ENCODE measurements at places on chromosomes 2 and 18.

GRCh38 chr2:80092474-80092873, 212.1 kb downstream of the LRRTM1 start:
- DNase-seq = no peak

DNA sequence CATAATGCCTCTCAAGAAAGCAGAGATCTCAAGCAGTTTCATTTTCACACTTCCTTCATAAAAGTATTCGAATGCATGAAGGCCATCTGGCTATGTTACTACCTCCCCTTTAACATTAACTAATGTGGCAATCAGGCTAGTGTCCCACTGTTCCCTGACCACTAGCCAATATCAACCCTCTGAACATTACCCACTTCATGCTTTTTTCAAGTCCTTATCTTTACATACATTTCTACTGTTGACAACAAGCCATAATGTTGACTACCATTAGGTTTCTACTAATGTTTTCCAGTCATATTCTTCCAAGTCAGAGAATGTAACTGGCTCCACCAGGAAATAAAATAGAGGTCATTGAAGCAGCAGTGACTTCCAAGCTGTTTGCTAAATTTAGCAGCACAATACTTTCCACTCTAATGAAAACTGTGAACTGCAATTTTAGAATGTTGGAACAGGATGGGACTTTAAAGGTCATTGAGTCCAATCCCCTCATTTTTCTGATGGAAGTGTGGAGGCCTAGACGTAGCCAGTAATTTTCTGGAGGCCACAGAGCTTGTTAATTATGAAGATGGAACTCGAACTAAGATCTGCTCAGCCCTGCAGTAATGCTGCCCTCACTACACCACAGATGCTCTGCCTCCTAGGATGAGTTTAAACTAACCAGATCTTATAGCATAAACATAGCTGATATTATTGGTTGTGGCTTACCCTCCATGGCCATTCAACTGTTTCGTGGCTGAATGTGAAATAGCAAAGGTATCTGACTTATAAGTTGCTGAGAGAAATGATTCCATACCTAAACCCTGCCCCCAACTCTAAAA, 630 bp upstream of the PPP1R1C start:
- DNase-seq = no peak

DNA sequence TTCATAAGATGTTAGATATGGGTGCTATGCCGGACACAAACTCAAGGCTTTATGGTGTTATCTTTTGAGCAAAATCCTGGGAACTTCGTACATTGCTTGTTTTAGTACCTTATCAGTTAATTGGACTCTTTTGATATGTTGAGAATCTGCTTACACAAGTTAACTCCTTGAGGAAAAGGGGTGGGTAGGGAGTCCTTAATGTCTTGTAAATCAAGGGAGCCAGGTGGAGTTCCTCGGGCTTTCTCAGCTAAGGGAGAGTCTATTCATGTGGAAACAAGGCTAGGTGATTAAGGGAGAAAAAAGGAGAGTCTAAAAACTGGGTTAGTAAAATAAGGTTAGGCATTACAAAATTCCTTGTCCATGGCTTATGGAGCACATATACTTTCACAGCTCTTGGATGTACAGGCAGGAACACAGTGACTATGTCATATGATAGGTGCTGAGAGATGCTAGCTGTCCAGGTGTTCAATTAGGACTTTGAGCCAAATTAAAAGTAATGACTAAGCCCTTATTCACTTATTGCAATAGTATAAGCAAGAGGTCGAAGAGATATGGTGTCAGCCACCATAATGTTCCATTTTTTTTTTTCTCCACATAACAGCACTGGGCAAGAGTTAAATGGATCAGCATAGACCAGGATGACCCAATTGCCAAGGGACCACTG, 59.5 kb upstream of the DYNAP start:
- no peak for DNase-seq

DNA sequence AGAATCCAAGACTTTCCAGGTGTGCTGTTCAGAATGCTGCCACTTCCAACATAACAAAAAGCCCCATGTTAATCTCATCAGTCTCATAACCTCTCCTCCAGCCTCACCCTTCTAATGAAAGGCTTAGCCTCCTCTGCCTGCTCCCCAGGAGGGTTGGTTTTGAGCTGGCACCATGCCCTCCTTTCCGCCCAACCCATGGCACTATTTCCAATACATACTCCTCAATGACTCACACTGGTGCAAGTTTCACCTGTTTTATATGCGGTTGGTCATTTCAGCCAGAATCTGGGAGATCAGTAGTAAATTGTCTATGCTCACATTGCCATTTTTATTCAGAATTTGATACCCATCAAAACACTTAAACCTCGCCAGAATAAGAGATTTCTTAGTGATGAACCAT, 157.6 kb upstream of the NRP2 start:
- no peak for DNase-seq

- DNase-seq = no peak
Observed at GRCh38 chr2:71347517-71347916, 15.9 kb downstream of the ZNF638 start.

DNA sequence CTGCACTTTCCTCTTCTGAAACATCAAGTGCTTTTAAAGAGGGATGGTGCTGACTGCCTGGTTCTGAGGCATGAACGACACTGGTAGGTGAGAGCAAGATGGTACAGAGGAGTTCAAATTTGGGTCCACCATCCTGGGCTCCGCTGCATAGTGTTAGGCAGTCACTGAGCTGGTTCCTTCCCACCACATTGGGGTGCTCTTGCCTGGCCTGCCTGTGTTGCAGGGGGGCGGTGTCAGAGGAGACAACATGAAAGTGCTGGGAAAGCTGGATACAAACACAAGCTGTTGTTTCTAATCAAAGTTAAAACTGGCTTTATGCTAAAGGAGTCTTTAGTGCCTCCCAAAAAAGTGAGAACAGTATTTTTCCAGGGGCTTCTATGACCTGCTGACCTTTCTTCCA, 258.1 kb downstream of the GBX2 start:
- no peak for DNase-seq

GRCh38 chr2:238290715-238291549, 2.5 kb upstream of the PER2 start:
- no peak for DNase-seq

- DNase-seq = no peak
Observed at GRCh38 chr2:85310330-85310729, 17.5 kb downstream of the TGOLN2 start.

- peak; percentile 8 for DNase-seq
Observed at GRCh38 chr18:23861805-23862470, 152.6 kb upstream of the TTC39C start.

DNA sequence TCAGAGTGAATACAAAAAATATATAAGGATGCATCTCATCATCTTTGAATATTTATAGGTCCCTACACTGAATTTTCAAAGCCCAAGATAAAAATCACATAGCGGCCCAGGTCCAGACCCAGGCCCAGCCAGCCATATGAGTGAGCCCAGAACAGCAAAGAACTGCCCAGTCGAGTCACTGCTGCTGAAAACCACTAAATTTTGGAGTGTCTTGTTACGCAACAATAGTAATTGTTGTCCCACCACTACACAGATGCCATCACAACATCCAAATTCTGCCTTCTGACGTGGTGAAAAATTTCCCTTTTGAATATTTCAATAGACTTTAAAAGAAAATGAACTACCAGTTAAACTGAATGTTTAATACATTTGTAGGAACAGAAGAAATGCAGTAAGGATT, 5.7 kb downstream of the C18orf32 start:
- DNase-seq = no peak

GRCh38 chr2:205685314-205686055, 3.2 kb downstream of the NRP2 start:
- no peak for DNase-seq

GRCh38 chr2:65613968-65614555, 181.7 kb upstream of the SPRED2 start:
- DNase-seq = no peak

GRCh38 chr2:111663471-111664274, 220.3 kb downstream of the ANAPC1 start:
- no peak for DNase-seq

DNA sequence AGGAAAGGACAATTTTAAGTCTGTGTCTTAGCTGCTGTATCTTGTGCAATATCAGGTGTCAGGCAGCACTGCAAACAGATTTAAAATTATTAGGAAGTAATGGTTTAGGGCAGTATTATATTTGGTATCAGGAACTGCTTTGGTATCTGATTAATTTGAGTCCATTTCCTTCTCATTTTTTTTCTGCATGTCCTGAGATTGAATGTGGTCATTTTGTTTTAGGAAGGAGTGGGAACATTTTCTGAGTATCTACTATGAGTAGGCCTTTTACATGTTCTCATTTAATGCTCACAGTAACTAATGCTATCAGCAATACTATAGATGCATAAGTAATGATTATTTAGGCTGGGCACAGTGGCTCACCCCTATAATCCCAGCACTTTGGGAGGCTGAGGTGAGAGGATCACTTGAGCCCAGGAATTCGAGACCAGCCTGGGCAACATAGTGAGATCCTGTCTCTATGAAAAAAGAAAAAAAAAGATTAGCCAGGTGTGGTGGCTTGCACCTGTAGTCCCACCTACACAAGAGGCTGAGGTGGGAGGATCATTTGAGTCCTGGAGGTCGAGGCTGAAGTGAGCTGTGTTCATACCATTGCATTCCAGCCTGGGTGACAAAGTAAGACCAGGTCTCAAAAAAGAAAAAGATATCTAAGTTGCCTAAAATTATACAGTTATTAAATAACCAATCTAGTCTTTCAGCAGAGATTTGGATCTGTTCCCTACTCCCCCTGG, 4.7 kb downstream of the FMNL2 start:
- DNase-seq = no peak

- DNase-seq = no peak
Observed at GRCh38 chr18:28167835-28168349, 9.0 kb downstream of the CDH2 start.

DNA sequence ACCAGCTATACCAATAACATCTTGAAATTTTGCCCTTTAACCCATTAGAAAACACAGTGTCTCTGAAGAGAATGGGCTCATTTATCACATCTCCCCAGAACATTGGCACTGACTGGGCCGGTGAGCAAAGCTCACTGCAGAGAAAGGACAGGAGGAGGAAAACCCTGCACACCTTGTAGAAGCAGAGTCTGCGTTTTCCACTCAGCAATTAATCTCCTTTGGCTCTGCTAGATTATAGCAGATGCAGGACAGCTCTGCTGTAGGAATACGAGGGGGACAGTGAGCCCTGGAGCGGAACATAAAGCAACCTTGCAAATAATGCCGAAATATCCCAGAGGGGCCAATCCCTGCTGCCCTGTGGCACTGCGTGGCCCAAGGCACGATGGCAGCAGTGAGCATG, 113.9 kb downstream of the TSN start:
- DNase-seq = no peak

DNA sequence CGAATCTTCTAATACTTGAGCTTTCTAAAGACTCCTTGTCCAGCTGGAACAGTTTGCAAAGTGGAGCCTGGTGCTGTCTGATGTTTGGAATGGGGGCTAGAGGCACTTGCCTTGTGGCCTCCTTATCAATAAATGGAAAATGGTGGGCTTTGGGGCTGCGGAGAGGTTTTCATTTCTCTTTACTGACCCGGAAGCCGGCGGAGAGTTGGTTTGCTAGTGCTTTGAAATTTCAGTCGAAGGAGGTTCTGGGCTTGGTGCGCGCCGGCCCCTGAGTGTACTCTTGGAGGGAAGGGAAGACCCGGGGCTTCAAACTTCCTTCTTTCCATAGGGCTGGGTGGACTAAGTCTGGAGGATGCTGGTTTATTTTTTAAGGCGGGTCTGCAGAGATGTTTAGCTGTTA, 714 bp downstream of the RPIA start:
- DNase-seq = peak; percentile 15

- DNase-seq = no peak
Observed at GRCh38 chr2:20400306-20400705, 46.6 kb upstream of the RHOB start.

GRCh38 chr2:236019434-236019833, 148.8 kb downstream of the GBX2 start:
- DNase-seq = no peak

DNA sequence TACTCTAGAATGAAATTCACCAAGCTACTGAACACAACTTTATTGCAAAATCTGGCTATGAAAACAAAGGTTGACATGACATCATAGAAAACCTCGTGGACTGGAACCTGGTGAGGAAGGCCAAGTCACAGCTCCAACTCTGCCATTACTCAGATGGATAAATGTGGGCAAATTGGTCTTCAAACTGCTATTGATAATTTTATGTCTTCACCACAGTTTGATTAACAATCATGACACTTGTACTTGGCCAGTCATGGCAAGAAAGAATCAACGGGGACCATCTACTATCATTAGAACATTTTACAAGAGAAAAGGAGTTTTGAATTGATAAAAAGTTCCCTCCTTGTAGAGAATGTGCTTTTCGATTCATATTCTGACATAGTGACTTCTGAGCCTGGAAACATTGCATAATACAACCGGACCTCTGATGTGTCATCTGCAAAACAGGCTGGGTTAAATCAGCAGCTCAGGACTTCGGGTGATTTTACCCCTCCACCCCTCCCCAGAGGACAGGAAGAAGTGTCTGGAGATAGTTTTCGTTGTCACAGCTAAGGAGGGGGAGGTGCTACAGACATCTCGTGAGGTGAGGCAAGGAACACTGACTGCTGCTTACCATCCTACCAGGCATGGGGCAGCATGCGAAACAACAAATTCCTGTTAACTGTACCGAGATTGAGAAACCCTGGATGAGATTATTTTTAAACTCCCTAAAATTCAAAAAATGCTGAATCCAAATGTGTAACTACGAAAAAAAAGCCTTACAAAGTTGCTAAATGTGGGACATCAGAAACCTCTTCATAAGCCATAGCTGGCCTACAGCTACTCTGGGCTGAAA, 8.4 kb downstream of the L3MBTL4 start:
- DNase-seq = peak; percentile 84

DNA sequence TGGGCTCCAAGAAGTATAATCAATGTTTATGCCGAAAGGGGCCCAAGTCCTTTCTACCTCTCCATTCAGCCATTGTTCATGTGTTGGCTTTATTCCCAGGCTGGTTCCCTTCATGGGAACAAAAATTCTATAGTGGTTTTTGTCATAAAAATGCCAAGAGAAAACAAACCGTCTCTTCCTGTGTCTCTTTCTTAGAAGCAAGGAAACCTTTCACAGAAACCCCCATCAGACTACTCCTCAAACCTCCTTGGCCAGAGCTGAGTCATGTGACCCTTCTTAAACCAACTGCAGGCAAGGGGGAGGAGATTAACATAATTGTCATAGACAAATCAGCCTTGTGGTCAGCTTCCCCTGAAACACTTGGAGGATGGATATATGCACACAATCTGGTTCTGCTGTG, 75.1 kb upstream of the TANK start:
- DNase-seq = no peak
